ENCODE measurements at places on chromosomes 12 and 14.

DNA sequence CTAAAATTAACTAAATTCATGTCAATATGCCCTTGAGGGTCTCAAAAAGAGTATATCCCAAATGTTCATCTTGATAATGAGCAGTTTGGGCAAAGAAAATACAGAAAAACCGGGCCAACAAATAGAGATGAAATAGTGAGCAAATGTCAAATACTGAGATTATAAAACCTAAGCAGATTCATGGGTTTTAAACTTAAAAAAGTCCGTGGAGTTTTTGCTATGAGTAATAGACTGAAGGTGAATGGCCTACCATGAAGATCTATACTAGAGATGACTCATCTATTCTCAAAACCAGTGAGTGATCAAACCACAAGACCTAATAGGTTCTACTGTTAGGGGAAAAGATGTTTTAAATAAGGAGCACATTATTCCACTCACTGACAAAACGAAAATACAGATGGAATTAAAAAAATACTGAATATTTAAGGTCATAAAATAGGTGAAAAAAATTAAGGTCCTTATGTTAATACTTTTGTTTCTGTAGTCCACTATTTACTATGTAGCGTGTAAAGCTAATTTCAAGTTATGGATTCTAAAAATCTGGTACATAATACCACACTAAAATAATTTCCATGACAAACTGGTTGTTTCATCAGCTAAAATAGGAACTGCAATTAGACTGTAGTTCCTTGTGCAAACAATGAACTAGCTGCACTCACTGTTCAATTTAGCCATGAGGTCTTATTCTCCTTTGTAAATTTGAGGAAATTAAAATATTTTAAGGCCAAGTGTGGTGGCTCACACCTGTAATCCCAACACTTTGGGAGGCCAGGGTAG is 5.0 kb downstream of the HNRNPC start:
- no peak for DNase-seq

DNA sequence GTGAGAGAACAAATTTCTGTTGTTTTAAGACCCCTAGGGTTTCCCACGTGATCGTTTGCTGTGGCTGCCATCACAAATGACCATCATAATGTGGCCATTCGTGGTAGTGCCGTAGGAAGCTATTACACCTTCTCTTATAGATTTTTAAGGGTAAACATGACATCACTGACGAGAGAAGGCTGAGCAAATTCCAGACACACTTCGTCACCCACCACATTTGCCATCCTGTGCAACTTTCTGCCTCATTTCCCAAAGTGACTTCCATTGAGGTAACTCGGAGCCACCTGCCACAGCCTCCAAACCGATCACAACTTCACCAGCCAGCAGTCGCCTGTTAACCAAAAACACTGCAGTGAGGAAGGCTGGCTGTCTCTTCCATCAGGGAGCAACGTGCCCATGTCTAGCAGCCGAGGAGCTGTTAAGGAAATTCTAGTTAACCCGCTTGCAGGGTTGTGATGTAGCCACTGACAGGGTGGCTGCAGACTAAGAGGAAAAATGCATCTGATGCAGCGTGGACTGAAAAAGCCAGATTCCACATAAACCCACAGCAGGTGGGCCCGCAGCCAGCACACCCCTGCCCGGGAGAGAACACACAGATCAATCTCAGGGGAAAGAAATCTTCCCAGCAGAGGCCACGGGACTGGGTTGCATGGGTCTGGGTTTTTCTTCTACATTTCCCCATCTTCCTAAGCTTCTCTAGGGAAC is 44.6 kb downstream of the CCDC85C start:
- no peak for DNase-seq

GRCh38 chr12:6382371-6382770 is 1.6 kb upstream of the LTBR start:
- no peak for DNase-seq

- no peak for DNase-seq
Observed at GRCh38 chr12:33000016-33000415, 103.4 kb upstream of the PKP2 start.

All from spleen (tissue), 13 donors.